Hypothalamus (tissue), 51 donors: ENCODE measurements at places on chromosomes 5 and 9.

DNA sequence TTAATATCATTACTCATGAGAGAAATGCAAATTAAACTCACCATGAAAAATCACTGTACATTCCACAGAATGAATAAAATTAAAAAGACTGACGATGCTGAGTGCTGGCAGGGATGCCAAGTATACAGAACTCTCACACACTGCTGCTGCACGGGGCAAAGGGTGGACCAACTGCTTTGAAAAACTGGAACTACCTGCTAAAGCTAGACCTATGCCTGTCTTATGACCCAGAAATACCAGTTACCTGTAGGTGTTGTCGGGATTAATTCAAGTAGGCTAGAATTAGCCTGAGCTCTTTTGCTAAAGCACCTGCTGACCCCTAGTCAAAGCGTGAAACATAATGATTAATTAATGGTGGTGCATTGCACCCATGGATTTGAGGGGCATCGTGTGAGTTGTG is 36.5 kb upstream of the ANKRD18A start:
- DNase-seq: no peak

DNA sequence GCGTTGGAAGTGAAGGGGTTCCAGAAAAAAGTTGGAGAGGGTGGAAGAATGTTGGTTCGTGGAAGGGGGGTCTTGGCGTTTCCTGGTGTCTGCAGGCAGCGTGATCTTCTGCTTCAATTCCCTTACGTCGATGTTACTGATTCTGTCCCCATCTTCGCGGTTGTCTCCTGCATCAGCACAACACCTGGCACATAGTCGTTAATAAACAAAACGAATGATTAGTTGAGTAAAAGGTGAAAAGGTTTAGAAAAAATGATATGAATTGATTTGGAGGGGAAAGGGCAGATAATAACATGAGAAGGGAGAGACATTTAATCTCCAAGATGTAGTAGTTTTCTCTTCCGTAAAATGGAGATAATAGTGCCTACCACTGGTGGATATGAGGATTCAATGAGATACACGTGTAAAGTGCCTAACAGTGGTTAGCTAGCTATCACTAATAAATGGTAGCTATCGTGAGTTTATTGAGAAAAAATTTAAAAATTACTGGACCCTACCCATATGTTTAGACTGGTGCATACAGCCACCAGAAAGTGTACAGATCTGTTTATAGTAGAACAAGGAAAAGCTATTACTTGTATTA is 556 bp downstream of the MTREX start:
- DNase-seq: no peak

GRCh38 chr5:10499776-10500175 is 58.1 kb downstream of the ROPN1L start:
- DNase-seq: no peak

DNA sequence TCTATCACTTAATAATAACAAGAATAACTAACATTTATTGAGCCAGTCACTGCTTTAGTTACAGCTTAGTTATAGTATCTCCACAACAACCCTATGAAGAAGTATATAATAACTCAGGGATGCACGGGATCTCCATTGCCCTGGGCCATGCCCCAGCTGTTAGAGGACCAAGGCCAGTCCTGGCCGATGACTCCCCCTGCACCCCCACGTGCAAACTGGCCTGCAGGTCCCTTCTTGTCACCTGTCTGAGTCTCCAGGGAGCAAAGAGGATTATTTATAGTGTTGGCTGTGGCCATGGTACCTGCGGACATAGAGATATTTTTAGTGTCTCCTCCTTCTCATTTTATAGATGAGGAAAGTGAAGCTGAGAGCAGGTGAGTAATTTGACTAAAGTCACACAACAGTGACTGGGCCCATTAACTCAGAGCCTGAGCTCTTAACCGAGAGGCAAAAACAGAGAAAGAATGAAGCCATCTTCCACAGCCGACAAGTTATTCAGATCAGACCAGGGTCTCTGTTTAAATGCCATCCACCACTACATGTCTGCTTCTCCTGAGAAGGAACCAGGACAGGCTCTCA is 94.4 kb downstream of the TMEM215 start:
- no peak for DNase-seq

GRCh38 chr9:36716496-36716895 is 143.8 kb downstream of the MELK start:
- DNase-seq: no peak
